Activated CD8-positive, alpha-beta memory T cell treated with anti-CD3 and anti-CD28 coated beads for 1 hour (primary cell): ENCODE measurements at places on chromosomes 2 and 18.

GRCh38 chr18:58544179-58544578 is 84.7 kb downstream of the ALPK2 start:
- DNase-seq = no peak

- no peak for DNase-seq
Observed at GRCh38 chr2:135685361-135685760, 56.3 kb upstream of the UBXN4 start.

DNA sequence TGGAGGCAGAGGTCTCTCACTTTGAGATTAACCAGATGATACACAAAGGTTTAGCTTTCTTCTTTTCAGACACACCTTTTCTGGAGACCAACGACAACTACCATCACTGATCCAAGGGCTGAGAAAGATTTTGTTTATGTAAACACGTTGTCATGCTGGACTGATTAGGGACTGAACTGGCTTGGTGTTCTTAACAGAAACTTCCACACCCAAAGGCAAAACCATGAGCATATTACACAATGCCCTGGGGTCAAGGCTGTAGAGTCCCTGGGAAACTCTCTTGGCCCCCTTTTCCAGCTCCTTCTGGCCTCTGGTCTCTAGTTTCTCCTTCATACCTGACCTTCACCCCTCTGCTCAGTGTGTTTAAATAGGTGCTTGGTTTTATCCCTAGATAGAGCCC is 447.0 kb upstream of the TCF4 start:
- DNase-seq = no peak

DNA sequence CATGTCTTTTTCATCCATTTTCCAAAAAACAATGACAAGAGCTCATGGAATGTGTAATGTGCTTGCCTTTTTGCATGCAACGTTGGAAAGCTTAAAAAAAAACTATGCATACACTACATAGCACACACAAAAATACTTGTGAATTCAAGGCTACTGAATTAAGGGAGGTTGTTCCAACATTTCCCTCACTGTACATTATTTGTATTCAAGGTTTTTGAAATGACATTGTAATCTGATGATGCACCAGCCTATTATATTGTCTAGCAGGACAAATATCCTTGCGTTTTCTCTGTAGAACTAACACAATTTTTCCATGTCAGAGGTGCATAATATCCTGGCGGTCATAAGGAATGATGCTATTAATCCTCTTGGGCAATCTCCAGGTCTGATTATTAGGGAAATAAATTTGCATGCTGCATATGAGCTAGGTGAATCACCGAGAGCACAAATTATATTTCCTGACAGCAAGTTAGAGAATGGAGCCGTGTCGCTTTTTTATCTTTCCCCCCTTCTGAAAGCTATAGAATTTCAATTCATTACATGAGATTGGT is 836.9 kb upstream of the FANCL start:
- DNase-seq = no peak

DNA sequence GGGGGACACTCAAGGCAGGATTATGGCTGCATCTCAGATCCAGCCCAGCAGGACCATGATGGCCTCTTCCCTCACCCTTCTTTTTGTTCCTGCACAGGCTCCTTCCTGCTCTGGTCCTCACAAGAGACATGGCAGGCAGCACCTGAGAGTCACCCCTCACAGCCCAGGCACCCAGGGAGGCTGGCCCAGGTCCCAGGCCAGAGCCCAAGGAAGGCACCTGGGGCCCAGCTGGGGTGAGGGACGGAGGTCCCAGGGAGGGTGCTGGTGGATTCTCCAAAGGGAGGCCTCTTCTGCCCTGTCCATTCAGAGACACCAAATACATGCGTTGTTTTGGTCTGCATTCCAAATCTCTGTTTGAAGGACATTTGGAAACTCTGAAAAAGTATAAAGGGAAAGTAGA is 285.4 kb upstream of the HS6ST1 start:
- DNase-seq = no peak

DNA sequence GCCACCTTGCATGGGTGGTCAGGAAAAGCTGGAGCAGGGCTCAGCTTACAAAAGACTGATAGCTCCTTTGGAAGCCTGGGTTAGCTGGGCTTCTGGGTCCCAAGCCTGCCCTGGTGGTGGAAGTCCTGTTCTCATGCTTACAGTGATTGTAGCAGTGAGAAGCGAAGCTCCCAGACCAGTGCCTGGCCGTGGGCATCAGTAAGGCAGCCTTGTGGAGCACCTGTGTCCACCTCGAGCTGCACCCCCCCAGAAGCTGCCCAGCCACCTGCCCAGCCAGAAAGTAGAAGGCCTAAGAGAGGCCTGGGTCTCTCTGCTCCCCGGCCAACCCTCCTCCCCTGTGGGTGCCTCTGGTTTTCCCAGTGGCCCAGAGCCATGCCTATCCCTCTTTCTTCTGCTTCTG is 10.5 kb downstream of the GLI2 start:
- no peak for DNase-seq

DNA sequence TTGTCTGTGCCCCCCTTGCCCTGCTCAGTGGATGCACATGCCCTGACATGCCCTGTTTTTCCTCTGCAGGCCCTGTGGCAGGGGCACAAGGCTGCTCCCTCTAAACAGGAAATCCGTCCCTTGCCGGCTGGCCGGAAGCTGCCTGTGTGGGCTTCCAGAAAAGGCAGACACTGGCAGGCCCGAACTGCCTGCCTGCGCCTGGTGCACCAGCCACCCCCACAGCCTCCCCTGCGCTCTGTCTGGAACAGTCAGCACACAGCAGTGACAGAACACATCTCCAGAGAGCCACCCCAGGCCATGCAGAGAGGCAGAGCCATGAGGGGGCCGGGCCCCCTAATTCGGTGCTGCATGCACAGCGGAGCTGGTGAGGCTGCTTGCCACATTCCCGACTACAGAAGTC is 33.5 kb downstream of the LOXHD1 start:
- DNase-seq = no peak

- no peak for DNase-seq
Observed at GRCh38 chr18:9392726-9393125, 58.2 kb downstream of the TWSG1 start.

- DNase-seq = no peak
Observed at GRCh38 chr18:42155024-42155423, 200.0 kb downstream of the PIK3C3 start.
